Stimulated activated CD4-positive, alpha-beta T cell treated with anti-CD3 and anti-CD28 coated beads, Interleukin-4, amount 100 ng/mL, for 1 hour (primary cell): ENCODE measurements at places on chromosomes 4 and X.
A peak's percentile ranks its signal among the peaks of the same experiment; 100 is the strongest.

GRCh38 chr4:125353131-125353530, 38.4 kb downstream of the FAT4 start:
- no peak for DNase-seq

DNA sequence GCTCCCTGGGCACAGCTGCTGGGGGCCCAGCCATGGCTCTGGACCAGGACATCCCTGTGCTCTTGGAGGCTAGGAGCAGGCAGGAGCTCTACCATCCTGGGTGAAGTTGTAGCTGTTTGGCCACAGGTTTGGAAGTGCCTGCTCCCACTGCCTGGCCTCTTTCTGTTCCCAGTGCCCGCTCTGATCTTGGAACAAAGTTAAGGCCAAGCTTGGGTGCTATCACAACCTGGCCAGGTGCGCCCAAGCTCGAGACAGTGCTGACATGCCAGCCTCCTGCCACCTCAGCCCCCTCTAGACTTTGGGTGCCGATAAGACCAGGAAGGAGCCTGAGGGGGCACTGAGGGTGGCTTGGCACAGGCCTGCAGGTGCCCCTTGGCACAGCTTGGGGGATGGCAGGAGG, 686.1 kb upstream of the AADAT start:
- no peak for DNase-seq

- no peak for DNase-seq
These were observed 46.1 kb downstream of the GRK4 start for GRCh38 chr4:3009422-3009821.

DNA sequence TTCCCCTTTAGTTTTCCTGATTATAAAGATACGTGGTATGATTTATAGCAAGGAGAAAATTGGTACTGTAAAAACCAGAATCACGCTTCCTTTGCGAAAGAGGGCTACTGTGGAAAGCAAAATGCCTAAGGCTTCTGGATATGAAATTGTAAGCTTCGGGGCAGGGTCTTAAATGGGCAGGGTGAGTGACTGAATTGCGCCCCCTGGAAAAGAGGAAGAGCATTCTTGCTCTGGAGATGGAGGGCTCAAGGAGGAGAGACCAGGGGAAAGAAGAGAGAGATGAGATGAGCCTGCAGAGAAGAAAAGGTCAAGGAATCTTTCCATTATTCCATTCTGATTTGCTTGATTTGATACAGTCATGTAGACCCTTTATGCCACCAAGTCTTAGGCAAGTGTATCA, 13.1 kb upstream of the ETNPPL start:
- DNase-seq, result no peak

DNA sequence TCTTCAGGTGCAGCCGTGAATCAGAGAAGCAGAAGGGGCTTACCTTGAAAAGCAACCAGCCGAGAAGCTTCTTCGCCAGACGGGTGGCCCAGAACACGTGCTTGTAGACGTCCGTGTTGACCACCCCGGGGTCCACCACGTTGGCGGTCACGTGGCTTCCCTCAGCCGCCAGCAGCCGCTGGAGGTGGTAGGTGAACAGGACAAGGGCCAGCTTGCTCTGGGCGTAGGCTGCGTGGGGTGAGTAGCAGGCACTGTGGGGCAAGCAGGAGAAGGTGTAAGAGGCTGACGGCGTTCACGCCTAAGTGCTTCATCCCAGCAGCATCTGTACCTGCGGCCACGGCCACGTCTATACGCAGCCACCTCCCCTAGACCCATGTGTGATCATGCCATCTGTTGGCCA, 257.8 kb downstream of the DHRSX start:
- no peak for DNase-seq

DNA sequence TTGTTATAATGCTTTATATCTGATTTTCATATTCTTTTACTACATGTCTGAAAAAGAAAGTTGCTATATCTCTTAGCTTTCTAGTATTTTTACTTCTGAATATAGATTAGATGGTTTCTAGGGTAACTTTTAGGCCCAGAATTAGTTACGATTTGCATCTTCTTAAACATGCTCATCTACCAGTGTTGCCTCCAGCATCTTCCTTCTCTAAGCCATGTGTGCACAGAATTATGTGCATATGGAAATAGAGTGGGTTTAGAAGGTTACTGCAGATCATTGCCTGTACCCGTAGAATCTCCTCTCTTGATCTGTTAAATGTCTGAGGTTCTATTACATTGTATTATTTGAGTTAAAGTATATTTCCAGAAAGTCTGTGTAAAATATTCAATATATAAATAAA, 2.5 kb upstream of the TDO2 start:
- no peak for DNase-seq

GRCh38 chr4:118389721-118390120, 36.9 kb upstream of the PRSS12 start:
- no peak for DNase-seq

DNA sequence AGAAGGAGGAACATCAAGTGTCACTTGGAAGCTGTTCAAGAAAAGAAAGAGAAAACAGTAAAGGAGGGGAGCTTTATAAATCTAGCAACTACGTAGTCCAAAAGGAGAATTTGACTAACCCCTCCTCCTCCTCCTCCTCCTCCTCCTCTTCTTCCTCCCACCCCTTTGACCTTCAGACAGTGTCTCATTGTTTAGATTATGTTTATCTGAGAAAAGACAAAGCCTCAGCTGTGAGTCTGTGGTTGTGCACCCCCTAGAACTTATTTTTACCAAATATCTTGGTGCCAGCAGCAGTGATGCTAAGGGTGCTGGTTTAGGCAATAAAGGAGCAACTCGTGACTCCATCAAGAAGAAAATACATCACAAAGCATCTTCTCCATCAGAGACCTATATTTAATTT, 68.9 kb upstream of the BMP2K start:
- no peak for DNase-seq

DNA sequence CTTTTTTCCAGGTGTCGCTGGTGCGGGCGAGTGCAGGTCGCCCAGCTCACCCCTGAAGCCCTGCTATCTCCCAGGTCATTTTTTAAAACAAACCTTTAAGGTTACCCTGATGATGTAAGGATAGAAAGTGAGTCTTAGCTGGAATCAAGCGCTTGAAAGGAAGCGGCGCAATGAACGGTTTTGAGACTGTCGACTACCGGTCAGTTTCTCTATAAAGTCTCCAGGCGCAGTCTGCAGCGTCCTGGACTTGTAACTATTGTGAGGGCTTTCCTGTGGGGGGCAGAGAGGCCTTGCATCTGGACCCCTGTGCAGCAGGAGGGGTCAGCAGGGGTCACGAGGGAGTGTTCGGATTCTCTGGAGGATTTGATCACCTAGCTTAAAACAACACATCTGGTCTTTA, 1.6 kb downstream of the KIT start:
- DNase-seq, result no peak

GRCh38 chr4:52265781-52266525, 214.8 kb downstream of the SPATA18 start:
- no peak for DNase-seq

DNA sequence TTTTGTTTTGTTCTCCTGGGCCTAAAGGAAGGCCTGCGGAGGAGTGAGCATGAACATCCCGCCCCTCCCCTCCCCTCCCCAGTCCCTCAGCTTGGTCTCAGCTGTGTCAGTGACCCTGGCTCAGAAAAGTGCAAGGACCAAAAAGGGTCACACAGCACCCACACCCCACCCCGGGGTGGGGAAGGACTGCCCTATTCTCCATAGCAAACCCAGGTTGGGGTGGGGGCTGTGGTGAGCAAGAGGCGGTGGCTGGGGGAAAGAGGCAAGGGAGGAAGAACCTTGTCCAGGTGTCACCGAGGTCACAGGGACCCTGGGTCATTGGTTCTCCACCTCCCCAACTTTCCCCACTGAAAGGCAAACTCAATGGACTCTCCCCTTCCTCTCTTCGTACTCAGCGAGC, 7.6 kb upstream of the MSX1 start:
- no peak for DNase-seq

- DNase-seq, result no peak
These were observed 184.0 kb upstream of the FSTL5 start for GRCh38 chr4:162347842-162348213.

GRCh38 chr4:19809989-19810388, 441.7 kb upstream of the SLIT2 start:
- no peak for DNase-seq

GRCh38 chr4:79893456-79893855, 179.6 kb downstream of the ANTXR2 start:
- DNase-seq, result no peak

DNA sequence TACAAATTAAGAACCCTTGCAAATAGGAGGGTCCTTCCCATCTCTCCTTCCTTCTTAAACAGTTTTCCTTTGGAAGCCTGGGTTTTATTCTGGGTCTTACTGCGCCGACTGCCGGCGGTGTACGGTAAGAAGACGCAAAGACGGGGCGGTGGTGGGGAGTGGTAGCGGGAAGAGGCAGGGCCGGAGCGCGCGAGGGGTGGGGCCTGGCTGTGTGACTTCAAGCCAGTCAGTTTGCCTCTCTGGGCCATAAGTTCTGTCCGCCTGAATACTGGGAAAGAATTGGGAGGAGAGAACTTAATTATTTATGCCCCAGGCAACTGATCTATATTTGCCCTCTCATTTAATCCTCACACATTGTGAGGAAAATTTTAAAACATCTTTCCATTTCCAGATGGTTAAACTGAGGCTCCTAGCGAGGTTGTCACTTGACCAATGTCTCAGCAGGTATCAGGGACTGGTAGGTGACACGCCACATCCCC, 726 bp upstream of the KANTR start:
- peak; percentile 75 for DNase-seq

DNA sequence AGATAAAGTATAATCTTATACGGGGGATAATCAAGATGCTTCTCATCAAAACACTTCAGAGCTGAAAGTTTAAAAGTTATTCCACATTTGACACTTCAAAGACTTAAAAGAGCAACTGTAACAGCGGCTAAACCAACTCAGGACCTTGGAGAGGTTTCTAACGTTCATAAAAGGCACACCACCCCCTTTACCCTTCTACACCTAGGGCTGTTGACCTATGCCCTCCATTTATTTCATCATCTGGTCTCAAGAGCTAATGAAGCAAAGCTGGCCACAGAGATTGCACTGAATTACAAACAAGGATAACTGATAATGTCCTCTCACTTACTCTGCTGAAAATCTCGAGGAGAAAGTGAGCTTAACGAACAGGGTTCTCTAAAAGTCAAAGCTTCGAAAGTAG, 1.1 kb upstream of the RPS6KA6 start:
- no peak for DNase-seq

- no peak for DNase-seq
These were observed 21.8 kb downstream of the UPRT start for GRCh38 chrX:75295641-75296040.

DNA sequence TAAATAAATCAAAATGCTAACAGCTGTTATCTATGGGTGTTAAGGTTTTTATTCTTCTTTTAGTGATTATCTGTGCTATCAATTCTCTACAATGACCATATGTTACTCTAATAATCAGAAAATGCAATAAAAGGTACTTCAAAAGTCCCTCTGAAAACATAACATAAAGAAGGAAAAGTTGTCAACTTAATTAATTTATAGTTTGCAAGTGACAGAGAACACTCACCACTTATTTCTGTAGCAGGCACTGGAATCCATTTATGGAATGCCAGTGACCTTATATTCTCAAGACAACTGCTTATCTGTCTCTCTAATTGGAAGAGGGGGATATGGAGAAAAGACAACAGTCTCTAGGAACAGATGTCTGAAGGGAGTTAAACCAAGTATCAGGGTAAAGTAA, 25.6 kb upstream of the PLS3 start:
- no peak for DNase-seq

DNA sequence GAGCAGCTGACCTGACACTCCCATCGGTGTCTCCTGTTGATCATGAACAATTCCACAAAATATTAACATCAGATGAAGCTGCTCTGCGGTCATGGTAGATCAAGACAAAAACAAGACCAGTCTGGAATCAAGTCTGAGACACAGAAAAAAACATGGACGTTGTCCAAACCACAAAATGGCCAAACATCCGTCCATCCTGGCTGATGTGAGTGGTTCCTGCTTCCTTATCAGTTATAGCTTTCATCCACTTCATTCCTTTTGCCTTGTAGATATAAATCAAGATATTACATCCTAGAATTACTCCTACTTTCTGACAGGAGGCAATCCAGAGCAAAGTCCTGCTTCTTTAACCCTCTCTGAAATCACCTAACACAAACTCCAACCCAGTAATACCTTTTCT, 28.8 kb upstream of the PCSK1N start:
- no peak for DNase-seq

GRCh38 chr4:37693450-37694190, 7.4 kb upstream of the RELL1 start:
- DNase-seq, result no peak

DNA sequence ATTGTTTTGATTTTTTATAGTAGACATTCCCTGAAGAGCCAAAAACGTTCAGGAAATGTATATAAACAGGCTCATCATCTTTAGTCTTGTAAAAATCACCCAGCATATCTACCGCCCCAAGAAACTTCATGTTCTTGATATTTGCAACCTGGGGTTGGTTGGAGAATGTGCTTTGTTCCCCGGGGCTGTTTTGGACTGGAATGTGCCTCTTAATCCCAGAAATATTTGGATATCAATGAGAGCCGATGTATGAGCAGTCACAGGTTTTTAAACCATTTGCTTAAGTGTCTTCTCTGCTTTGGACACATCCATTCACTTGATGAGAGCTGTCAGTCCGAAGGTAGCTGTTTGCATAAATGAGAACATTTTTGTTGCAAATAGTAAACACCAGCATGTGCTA, 449.7 kb downstream of the PCDH7 start:
- DNase-seq, result no peak
